Nephron progenitor cell (in vitro differentiated cells): ENCODE measurements at places on chromosomes 13 and 19.

- DNase-seq: no peak
Measured at GRCh38 chr19:45117167-45117594, 24.2 kb downstream of the PPP1R37 start.

DNA sequence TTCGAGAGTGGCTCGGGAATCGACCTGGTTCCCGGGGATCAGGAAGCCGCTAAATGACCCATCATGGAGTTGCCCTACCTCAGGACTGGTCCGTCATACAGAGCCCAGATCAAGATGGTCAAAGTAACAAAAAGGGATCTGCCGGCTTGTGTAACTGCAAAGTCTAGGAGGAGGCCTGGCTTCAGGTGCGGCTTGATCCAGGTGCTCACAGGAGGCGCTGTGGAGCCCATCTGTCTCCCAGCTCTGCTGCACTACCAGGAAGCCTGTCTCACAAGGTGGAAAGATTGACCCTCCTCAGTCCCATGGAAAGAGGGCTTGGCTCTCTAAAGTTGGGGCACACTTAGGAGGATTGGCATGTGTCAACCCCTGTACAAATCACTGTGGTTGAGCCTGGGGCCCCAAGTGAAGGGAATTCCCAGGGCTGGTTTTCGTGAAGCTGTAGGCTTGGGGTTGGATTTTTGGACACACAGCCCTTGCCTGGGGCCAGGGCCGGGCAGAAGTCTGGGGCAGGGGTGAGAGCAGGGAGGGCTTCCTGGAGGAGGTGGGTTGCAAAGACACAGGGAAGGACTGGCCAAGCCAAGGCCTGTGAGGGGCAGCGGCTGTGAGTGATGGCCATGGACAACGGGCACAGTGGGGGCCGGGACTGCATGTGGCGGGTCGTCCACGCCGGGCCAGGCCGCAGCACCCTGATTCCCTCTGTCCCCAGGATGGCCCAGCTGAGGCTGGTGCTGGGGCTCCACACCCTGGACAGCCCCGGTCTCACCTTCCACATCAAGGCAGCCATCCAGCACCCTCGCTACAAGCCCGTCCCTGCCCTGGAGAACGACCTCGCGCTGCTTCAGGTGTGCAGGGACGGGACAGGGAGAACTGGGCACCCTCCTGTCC is 4.2 kb downstream of the GZMM start:
- no peak for DNase-seq

GRCh38 chr19:7874897-7875273 is 695 bp upstream of the PRR36 start:
- DNase-seq: no peak

DNA sequence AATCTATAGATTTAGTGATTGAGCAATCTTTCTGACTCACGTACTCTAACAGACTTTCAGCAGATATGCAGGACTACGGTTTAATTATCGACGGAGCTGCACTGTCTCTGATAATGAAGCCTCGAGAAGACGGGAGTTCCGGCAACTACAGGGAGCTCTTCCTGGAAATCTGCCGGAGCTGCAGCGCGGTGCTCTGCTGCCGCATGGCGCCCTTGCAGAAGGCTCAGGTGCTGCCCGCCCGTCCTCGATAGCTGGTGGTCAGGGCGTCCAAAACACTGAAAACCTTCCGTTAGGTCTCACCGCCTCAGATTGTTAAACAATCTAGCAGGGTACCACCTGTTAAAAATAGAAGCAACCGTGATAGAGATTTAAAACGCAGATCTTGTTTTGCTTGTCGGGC is 113.2 kb upstream of the MCF2L start:
- no peak for DNase-seq

- DNase-seq: peak; percentile 15
Measured at GRCh38 chr19:53870485-53870844, 2.8 kb downstream of the MYADM start.

DNA sequence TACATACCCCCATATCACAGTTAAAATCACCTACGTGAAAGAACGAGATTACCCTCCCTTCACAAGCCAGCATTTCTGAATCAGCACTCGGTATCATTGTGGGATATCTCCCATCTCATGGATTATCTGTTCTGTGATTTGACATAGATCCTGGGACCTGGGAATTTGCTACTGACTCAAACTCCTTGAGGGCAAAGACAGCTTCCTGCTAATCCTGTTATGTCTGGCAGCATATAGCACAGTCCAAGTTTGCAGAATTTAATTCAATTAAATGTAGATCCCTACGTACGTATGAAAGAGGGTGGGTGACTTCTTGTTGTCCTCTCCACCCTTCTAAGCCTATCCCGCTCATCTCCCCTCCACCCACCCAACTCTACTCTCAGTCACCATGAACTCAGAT is 476.5 kb downstream of the KLF5 start:
- no peak for DNase-seq

- no peak for DNase-seq
Measured at GRCh38 chr13:30026093-30026492, 175.7 kb upstream of the UBL3 start.

DNA sequence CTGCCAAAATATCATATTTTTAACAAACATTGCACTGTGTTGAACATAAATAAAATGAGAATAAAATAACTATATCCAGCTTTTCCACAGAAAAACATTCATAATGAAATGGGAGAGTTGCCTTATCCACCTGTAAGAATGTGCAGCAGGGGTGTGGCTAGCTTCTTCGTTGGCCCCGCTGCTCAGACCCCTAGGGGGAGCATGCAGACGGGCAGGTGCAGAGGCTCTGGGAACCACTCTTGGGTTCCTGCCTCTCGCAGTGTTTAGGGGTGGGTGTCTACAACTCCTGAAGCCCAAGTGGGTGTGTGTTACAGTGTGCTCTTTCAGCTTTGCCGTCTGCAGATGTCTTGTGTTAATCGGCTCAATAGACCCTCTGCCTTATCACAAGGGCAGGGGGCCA is 121.7 kb downstream of the SLITRK5 start:
- no peak for DNase-seq

- peak; percentile 81 for DNase-seq
Measured at GRCh38 chr19:591099-591958, 1.6 kb downstream of the HCN2 start.

DNA sequence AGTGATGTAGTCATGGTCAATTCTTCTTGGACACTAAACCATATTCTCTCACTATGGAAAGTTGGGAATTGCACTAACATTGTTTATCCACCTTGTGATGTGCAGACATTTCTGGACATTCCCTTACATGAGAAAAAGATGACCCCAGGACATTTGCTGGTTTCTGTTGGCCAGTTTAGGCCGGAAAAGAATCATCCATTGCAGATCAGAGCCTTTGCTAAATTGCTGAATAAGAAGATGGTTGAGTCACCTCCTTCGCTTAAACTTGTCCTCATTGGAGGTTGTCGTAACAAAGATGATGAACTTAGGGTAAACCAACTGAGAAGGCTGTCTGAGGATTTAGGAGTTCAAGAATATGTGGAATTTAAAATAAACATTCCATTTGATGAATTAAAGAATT is at the start of gene UTP14C:
TSS of gene UTP14C (plus strand) at position 211 of the 400 bp plus-strand sequence. CDS start 4,114 bp downstream, outside the sequence.
- no peak for DNase-seq

DNA sequence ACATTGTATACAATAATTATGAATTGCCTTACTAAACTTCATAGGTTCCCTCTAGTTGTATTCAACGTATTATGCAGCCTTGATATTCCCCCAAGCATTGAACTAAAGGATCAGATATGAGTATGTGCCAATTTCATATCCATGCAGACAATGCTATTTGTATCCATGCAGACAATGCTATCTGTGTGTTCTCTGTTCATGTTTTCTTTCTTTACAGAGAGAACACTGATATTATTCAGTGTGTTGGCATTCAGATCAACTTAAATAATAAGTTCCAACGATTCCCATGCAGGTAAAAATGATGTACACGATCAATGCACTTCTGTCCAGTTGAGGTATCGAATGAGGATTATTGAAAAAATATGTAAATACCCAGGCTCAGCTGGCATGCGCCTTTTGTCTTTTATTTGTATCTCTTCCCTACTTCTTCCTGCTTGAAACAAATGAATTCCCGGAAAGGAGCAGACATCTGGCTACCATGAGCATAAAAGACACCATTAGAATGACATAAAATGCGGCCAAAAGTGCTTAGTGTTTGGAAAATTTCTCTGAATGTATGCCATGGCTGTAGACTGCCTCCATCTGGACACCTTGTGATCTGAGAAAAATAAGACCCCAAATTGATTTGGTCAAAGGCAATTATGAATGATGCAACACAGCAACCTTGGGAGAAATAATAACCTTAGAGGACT is 731.5 kb downstream of the SLITRK1 start:
- DNase-seq: no peak

DNA sequence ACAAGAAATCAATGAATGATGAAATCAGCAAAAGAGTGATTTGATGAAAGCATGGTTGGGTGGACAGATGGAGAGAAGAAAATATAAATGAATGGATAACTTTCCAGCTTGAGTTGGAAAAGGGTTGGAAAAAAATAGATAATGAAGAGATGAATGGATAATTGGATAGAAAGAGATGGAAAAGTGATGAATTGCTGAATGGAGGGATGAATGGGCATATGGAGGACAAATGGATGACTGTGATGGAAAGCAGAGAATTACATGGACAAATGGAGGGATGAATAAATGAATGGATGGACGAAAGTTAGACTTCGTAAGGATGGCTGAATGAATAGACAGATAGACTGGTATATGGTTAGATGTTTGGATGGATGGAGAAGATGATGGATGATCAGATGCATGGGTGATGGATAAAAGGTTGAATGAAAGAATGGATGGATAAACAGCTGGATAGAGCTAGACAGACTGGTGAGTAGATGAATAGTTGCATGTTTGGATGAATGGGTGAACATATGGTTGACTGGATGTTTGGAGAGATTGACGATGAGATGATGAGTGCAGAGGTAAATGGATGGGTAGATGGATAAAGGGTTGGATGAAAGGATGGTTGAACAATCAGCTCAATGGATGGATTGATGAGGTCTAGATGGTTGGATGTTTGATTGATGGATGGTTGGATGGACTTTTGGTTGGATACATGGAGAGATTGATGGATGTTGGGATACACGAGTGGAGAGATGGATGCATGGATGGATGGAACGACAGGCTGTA is 11.8 kb downstream of the LGALS7B start:
- DNase-seq: no peak

DNA sequence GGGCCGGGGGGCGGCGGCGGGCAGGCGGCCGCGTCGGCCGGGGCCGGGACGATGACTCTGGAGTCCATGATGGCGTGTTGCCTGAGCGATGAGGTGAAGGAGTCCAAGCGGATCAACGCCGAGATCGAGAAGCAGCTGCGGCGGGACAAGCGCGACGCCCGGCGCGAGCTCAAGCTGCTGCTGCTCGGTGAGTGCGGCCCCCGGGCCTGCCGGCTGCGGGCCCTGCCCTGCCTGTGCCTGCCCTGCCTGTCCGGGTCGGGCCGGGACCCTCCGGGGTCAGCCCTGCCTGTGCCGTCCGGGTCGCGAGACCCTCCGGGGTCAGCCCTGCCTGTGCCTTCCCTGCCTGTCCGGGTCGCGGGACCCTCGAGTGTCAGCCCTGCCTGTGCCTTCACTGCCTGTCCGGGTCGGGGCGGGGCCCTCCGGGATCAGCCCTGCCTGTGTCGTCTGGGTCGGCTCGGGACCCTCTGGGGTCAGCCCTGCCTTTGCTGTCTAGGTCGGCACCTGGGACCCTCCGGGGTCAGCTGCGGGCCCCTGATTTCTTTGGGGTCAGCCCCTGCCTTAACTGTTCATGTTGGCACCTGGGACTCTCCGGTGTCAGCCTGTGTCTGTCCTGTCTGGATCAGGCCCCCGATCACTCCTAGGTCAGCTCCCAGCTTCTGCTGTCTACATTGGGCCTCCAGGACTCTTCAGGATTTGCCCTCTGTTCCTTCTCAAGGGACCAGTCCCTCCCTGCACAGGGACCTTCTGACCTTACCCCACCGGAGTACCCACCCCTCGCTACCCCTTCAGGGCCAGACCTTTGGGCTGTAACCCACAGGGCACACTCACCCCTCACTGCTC is 659 bp downstream of the GNA11 start:
- peak; percentile 46 for DNase-seq

GRCh38 chr13:26709461-26709860 is 51.1 kb downstream of the GPR12 start:
- no peak for DNase-seq

DNA sequence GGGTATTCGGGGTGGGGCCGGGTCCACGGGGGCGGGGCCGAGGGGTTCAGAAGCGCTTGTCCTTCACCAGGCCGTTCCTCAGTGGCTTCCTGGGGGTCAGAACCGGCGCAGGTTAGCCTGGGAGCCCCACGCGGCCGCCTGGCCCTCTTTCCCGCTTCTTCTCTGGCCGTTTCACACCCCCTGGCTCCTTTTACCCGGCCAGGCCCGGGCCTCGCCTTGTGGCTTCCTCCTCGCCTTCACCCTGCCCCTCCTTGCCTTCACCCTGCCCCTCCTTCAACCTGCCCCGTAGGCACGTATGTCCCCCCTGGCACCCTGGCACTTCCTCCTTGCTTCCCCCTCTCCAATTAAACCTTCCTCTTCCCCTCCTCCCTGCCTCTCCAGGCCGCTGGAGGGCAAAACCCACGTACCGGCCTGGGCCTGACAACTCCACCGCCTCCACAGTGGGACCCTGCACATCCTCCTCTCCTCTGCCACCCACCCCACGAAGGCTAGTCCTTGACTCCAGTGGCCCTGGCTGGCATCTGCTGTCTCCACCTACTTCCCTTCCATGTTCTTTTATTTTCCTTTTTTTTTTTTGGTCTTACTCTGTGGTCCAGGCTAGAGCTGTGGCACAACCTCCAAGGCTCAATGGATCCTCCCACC is 25.3 kb downstream of the CERS1 start:
- DNase-seq: no peak

DNA sequence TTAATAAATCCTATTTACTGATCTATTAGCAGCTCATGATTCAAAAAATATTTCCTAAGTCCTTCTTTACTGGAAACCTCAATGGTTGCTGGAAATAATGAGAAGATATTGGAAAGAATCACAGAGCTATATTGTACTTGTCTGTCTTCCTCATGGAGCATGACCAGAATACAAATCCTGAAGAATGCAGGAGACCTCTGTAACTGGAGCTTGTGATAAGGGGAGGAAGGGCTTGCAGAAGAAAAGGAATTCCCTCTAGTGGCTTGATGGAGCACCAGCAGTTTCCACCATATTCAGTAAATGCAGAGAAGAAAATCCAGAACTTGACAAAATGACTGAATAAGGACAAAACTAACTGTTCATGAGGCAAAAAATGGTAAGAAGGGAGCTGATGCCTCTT is 1333.1 kb downstream of the EFNB2 start:
- peak; percentile 4 for DNase-seq

- no peak for DNase-seq
Measured at GRCh38 chr13:36310417-36311108, 12.9 kb upstream of the CCDC169 start.

DNA sequence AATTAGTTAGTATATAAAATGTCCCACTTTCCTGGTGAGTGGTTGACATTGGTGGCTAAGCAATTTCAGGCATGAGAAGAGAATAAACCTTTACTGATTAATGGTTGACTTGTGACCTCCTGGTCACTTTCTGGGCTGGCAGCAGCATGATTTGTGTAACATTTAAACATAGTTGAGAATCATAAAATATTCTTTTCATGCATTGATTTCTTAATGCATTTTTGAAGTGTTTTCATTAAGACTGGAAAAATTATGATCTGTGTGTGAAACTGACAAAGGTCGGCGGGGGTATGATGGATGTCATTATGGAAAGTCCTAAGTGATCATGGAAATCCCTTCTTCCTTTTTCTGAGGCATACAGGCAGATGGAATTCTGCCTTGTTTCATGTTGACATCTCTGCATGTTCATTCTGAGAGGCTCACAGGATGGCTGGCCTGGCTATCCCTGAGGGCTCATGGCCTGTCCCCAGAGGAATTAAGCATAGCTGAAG is 98.7 kb upstream of the RNF113B start:
- peak; percentile 36 for DNase-seq

GRCh38 chr13:41606646-41607045 is 149.3 kb downstream of the RGCC start:
- no peak for DNase-seq

GRCh38 chr13:105863300-105863920 is 672.1 kb downstream of the EFNB2 start:
- DNase-seq: no peak
